ENCODE measurements at places on chromosomes 16 and 17.

GRCh38 chr17:28717578-28718332, at the start of gene RAB34:
Gene RAB34, minus strand, starts transcription at chr17:28717868. Its CDS starts 602 bp downstream, at chr17:28717266.
- DNase-seq = no peak

- DNase-seq = no peak
These were observed 24.4 kb downstream of the TBC1D3B start for GRCh38 chr17:36151891-36152638.

GRCh38 chr16:66346221-66346620, 20.3 kb upstream of the CDH5 start:
- DNase-seq = no peak

- no peak for DNase-seq
These were observed 242.6 kb upstream of the CIBAR2 start for GRCh38 chr16:85354686-85355514.

Data from dorsolateral prefrontal cortex (tissue), 122 donors.